CD4-positive, alpha-beta T cell treated with Interleukin-15 for 4 hours (primary cell): ENCODE measurements at places on chromosomes 5 and 9.
A peak's percentile ranks its signal among the peaks of the same experiment; 100 is the strongest.

DNA sequence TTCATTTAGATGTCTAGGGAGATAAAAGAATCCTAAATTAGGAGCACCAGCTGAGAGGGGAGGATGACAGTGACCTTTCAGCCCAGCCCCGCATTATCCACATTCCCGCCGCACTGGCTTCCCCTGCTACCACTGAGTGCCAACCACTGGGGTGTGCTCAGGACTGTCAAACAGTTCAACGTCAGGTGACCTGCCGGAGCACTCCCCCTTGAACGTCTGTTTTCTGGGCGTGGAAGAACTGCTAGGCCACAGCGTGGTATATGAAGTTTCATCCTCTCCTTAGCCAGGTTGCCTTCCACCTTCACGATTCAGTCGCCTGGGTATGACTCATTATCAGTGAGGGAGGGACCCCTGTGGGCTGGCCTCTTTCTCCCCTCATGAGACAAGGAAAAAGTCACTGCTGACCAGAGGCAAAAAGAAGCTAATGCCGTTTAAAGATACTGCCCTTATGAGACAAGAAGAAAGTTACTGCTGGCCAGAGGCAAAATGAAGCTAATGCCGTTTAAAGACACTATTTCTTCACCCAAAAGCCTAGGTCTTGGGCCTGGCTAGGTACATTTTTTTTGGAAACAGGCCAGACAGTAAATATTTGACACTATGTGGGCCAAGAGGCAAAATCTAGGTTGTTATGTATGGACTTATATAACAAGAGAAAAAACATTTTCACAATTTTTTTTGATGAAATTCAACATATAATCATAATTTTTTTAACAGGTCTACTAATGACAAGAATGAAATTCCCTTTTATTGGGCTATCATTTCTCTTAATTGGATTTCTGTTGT is 4.6 kb downstream of the NMRK1 start:
- DNase-seq, result peak; percentile 46

DNA sequence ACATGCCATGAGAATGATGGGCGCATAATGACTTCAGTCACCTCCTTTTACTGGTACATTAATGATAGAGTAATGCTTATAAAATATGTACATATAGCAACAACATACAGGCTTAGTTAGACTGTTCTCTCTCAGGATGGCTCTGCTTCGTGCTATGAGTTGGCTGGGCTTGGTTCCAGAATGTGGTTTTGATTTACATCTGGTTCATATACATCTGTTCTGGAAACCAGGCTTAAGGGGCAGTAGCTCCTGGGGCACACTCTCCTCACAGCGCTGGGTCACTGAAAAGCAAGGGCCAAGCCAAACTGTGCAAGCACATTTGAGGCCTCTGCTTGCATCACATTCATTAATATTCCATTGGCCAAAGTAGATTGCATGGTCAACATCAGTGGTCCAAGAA is 44.9 kb downstream of the PCSK1 start:
- no peak for DNase-seq

- DNase-seq, result no peak
Observed at GRCh38 chr5:130350131-130350530, 445.9 kb downstream of the CHSY3 start.

DNA sequence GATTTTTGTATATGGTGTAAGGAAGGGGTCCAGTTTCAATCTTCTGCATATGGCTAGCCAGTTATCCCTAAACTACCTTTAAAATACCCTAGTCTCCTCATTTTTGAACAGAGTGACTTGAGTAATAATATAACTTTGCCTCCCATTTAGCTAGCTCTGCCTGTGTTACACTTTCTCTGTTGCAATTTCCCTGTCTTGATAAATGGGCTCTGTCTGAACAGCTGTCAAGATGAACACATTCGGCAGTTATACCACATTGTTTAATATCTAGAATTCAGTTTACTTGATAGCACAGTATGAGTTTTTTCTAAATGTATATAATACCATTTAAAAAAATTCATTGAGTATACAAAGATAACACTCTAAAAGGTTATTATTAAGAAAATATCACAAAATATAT is 562.9 kb upstream of the FTMT start:
- DNase-seq, result no peak

- no peak for DNase-seq
Observed at GRCh38 chr5:118548761-118549720, 439.3 kb downstream of the DTWD2 start.

GRCh38 chr9:86454701-86455615 is 100.7 kb upstream of the TUT7 start:
- no peak for DNase-seq

GRCh38 chr9:121781145-121781548 is 129.7 kb downstream of the DAB2IP start:
- no peak for DNase-seq

DNA sequence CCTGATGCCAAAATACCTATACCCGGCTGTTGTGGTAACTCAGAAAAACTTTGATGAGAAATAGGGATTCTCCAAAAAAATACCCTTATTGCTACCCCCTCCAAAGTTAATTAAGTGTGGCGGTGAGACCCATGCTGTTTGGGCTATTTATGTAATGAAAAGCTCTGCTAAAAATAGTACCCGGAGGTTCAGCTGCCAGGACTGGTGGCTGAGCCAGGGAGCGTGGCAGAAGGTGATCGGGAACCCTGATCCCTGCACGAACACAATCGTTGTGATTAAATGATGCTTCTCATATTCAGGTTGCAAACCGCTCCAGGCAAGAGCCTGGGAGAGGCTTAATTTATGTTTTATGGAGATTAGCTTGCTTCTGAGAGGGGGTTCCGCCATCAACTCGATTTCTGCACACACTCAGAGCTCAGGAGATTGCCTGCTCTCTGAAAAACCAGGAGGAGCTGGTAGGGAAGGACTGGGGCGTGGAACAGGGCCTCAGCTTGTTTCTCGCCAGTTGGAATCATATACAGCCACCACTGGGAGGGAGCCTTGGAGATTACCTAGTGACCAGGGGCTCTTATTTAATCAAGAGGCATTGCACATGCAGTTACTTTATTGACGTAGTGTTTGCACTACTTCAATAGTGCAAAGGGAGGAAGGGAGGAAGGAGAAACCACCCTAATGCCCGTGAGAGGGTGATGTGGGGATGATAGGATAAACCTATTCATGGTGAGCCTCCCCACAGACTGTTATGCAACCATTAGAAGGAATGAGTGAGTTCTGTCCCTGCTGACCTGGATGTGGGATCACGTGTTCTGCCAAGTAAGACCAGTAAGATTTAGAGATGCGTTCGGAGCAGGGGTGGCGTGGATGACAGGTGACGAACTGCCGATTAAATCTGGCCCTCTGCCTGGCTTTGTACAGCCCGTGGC is 23.4 kb downstream of the HRH2 start:
- no peak for DNase-seq

DNA sequence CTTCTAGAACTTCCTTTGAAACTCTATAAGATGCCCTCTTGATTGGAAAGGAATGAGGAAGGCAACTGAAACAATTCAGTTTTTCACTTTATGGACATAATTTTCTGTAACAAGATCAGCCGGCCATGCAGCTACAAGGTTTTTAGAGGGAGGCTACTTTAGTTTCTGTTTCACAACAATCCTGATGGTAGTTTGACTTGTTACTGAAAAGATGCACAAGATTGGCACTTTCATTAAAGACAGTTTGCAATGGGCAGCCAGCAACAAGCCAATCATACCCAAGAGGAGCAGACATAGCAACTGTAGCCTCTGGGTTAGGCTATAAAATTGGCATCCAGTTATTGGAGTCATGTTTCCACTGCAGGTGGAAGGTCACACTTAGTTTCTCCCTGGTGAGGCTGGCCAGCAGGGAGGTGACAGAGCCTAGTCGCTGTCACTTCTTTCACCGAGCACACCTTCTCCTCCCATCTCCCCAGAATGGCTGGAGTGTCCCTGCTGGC is 74.3 kb upstream of the TGFBR1 start:
- DNase-seq, result no peak

- DNase-seq, result no peak
Observed at GRCh38 chr9:7115606-7116005, 357.8 kb downstream of the KDM4C start.

DNA sequence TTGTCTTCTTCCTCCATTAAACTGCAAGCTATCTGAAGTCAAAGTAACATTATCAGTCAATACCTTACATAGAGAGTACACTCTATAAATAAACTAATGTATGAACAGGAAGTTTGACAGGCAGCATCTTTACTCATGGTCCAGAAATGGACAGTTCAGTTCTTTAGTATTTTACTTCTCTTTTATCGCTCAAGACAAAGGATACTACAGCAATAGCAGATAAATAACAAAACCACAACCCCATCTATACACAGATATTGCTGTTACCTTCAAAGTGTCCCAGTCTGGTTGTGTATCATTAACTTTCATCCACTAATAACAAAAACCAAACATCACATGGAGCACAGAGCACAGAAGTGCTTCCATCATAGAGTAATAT is 46.4 kb downstream of the SEMA5A start:
- no peak for DNase-seq

DNA sequence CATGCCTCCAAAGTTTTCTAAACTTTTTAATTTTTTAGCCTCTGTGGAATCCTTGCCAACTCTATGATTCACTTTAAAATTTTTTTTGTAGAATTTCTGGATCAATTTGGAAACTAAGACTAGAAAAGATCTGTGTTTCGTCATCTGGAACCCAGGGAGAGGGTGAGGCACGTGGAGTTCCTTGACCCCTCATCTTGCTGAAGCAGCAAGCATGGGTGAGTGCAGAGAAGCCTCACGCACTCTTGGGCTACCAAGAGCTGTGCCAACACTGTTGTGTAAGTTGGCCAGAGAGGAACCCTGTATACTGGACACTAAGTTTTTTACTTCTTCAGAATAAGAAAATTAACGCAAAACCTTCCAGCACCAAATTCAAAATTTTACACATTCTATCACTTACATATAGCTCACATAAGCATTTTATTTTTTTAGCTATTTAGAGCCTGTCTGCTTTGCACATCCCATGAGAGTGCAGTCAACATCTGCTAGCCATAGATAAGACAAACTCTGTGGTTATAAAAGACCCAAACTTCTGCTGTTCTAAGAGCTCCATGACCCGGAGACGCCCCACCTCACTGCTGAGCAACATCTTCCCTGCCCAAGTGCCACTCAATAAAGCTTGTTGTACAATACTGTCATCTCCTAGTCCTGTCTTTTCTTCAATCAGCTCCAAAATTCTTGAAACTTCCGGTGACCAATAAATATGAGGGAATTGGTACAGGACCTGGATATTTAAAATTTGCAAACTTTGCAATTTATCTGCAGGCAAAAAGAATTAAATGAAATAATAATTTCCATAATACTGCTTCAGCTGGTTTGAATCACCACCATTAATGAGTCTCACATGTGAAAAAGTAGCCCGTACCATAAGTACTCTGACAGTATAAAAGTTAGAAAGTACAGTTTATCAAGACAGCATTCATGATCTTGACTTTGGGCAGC is 69.7 kb upstream of the ADCY2 start:
- DNase-seq, result no peak

- no peak for DNase-seq
Observed at GRCh38 chr5:95401626-95402025, 10.5 kb downstream of the FAM81B start.

GRCh38 chr9:131873891-131874440 is 134.1 kb upstream of the RAPGEF1 start:
- no peak for DNase-seq

DNA sequence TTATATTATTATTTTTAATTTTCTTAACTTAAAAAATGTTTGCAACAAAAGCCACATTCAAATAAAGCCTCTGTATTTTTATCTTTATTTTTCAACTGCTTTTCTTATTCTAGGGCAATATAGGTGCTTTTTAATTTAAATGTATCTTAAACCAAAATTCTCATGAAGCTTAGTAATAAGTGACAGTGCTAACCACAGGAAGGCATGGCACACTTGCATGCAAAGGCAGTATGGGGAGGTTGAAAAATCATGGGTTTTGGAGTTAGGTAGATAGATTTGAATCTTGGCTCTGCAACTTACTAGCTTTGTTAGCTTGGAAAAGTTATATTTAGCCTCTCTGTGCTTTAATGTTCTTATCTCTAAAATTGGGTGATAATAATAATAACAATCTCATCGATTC is 458.0 kb downstream of the DMAC1 start:
- DNase-seq, result no peak

DNA sequence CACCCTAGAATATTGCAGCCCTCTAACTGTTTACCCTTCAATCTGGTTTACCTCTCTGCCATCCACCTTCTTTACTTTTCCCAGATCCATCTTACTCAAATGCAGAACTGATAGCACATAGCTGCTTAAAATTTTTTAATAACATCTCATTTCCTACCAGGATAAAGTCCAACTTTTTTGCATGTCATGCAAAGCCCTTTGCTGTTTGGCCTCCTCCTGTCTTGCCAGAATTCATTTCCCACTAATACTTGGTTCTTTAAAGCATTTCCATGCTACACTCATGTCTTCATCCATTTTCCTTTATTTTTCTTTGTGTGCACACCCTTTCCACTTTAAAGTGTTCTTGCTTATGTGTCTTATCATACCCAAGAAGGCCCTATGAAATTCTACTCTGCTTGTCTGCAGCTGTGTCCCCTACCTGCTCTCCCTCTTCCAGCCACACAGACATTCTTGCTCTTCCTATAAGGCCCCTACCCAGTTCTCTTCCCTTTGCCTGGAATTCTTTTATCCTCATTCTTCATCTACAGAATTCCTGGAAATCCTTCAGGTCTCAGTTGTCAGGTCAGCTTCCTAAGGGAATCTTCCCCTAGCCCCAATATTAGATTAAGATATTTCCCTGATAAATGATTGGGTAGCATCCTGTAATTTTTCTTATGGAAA is 50.3 kb downstream of the TLE4 start:
- no peak for DNase-seq
